ENCODE measurements at places on chromosomes 11 and 22.

DNA sequence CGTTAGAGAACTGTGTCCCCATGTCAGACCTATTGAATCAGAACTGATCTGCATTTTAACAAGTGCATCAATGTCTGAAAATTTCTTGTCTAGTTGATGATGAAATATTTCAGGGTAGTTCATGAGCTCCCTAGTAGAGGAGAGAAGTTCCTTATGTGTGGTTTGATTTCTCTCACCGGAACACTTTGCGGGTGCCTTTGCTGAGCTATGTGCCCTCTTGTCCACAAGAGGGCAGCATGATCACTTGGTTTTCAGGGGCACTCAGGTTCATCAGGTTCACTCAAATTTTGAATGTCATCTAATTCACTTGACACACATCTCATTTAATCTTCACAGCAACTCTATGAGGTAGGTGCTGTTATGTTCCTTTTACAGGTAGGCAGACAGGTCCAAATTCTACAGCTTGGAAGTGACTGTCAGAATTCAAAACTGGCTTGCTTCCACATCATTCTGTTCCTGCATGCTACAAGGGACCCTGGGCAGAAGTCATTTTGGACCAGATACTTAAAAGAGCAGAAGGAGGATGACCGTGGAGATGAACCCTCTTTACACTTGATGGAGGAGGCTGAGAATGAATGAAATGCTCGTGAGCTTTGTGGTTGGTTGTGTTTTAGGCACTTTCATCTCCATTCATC, 55.6 kb downstream of the P4HA3 start:
- DNase-seq = peak; percentile 63

DNA sequence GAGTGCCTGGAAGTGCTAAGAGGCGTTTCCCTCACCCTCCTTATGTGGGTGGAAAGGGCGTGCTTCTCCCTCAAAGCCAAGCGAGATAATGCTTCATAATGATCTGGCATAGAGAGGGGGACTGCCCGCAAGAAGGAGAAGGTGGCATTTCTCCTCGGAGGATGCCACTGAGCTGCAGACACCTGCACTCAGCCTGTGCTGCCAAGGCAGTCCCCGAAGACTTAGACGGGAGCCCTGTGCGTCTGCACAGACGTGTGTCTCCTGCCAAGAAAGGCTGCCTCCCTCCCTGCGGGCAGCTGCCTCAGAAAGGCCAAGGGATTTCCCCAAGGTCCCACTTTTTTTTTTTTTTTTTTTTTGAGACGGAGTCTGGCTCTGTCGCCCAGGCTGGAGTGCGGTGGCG, 48.1 kb upstream of the SPATA19 start:
- no peak for DNase-seq

DNA sequence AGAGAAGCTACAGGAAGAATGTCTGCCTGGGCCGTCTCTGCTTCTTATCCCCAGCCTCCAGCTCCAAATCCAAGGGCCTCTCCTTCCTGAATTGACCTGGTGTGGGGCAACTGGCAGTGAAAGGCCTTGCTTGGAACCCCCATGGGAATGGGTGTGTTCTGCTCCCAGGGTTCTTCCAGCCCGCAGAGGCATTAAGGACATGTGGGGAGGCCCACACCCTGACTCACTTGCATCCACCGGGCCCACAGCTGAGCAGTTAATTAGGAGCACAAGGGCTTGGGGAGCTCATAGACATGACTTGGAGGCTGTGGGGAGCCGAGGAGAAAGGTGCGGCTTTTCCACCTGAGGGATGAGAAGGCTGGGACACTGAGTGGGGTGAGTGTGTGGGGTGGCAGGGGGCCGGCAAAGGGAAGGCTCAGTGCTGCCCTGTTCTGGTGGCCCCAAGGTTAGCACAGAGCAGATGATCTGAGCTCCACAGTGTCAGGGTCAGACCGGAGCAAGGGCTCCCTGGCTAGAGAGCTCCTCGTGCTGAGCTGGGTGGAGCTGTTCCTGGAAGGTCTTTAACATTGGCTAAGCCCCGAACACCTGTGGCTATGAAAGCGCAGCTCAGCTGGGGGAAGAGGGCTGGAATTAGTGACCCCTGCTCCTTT, 64.5 kb upstream of the NECTIN1 start:
- DNase-seq = no peak

DNA sequence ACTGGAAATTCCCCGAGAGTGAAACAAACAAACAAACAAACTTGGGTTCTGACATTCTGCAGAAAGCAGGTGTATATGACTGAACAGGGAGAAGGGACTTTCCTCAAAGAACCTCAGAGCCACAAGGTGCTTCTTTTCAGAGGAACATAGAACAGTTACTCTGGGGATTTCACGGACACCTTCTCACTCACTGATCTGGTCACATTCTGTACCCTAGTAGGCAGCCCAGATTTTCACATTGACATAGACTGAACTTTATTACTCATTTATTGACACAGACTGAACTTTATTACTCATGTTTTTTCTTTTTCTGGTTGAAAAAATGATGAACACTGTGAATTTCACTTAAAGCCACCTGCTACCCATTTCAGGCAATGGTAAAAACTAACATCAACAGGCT, 263.0 kb downstream of the OPCML start:
- no peak for DNase-seq

DNA sequence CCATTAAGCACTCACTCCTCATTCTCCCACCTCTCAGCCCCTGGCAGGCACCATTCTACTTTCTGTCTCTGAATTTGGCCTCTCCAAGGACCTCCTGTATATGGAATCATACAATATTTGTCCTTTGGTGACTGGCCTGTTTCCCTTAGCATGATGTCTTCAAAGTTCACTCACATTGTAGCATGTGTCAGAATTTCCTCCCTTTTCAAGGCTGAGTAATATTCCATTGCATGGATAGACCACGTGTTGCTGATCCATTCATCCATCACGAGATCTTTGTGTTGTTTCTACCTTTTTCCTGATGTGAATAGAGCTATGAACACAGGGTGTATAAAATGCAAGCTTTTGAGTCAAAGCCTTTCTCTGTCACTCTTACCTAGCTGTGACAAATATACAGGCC, 11.6 kb downstream of the FADS2 start:
- DNase-seq = no peak

DNA sequence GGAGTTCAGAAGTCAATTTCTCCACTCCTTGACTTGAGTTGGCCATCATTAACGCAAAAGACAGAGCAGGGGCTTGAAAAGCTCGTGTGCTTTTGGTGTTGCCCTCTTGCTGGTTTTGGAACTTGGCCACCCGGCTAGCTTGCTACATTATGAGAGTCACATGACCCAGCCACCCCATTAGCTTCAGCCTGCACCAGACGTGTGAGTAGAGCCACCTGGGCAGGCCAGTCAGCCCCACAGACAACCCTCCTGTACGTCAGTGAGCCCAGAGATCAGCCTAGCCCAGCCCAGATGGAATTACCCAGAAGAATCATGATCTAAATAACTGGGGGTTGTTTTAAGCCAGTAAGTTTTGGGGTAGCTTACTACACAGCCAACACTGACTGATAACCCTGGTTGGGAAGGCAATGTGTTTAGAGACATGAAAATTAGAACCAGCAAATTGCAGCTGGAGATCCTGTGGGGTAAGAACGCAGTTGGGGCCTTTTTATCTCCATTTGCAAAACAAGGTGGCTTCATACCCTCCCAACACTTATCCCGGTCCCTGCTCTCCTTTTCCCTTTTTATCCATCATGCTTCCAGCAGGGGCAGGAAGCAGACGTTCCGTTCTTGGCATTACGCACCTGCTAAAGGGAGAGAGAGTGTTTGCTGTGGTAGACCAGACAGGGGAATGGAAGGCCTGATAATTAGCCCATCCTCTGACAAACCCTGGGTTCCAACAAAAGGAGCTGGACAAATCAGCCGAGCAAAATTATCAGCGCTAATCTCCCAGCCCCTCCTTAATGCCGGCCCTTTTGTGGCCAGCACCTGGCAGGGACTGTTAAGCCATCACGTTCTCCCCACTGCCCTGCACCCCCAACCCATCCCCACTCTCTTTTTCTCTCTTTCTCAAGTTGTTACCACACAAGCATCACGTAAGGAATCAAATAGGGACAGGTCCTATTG, 548.7 kb upstream of the CADM1 start:
- no peak for DNase-seq

DNA sequence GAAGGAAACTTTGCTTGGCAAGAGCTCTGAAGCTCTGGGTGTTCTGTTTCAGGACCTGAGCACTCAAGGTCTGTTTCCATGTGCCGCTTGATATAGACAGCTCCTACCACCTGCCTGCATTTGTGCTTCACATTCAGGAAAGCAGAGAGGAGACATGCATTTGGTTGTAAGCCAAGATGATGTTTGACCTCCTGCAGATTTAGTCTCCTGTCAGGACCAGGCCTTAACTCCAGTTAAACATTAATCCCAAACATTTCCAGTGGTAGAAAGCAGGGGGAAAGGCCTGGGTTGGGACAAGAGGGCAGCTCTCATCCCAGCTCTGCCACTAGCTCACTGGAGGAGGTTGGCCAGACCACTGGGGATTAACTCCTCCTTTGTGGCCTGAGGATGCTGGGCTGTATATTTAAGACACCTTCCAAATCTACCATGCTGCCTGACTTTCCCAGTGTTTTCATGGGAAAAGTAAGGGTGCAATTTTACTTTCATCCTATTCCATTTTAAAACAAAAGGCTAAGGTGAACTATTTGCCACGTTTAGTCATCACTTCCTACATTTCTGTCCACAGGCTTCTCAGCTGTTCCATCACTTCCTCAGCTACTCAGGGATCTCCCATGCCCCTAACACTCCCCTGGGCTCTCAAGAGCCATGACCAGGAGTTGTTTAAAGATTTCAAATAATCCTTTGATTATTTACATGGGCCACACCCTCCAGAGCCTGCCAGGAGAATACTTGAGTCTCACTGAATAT, 80.9 kb downstream of the INSC start:
- DNase-seq = no peak

DNA sequence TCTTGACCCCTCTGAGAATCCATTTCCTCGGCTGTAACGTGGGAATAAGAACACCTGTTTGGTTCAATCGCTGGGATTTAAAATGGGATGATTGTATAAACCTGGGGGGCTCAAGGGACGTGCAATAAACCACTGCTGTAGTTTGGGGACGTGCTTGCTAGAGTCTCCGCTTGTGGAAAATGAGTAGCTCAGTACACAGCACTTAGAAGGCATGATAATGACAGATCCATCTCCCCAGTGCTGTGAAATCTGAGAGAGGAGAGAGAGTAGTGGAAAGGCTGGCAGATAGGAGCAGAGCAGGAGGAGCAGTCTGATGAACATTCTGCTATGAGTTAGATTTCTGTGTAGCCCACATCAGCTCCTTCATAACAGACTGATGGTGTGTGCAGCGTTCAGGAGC, 256.5 kb downstream of the MN1 start:
- DNase-seq = no peak

DNA sequence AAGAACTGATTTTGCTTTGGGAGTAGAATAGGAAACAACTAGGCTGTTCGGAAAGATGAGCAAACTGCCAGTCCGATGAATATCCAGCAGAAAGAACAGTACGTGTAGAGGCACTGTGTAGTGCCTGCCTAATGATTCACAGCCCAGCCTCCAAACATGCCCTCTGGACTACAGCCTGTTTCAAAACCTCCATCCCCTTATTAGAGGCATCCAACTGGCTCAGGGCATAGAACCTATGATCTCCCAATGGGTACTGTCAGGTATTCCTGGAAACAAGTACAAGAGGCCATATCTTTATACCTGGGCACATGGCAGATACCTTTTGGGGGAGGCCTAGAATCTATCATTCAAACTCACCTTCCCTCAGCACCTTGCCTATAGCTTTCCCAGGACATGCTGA, 4.9 kb downstream of the RRP8 start:
- DNase-seq = no peak

GRCh38 chr11:60504219-60504905, 10.8 kb upstream of the MS4A13 start:
- no peak for DNase-seq

DNA sequence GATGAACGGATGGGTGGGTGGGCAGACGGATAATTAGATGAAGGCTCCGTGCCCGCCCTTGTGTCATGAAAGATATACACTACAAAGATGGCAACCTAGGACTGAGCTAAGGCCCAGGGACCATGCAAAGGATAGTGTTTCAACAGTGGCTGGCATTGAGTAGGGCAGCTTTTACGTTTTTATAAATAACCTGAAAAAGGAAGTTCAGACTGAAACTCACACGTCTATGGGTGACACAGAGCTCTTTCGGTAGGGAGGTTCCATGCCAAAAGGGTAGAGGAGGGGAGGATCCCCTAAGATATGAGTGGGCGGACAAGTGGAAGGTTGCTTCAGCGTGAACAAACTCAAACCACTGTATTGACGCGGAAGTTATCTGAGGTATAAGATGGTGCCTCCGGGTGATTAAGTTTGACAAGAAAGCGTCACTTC, 90.5 kb downstream of the UBASH3B start:
- peak; percentile 90 for DNase-seq

GRCh38 chr11:32893093-32893342, 407 bp downstream of the QSER1 start:
- no peak for DNase-seq

DNA sequence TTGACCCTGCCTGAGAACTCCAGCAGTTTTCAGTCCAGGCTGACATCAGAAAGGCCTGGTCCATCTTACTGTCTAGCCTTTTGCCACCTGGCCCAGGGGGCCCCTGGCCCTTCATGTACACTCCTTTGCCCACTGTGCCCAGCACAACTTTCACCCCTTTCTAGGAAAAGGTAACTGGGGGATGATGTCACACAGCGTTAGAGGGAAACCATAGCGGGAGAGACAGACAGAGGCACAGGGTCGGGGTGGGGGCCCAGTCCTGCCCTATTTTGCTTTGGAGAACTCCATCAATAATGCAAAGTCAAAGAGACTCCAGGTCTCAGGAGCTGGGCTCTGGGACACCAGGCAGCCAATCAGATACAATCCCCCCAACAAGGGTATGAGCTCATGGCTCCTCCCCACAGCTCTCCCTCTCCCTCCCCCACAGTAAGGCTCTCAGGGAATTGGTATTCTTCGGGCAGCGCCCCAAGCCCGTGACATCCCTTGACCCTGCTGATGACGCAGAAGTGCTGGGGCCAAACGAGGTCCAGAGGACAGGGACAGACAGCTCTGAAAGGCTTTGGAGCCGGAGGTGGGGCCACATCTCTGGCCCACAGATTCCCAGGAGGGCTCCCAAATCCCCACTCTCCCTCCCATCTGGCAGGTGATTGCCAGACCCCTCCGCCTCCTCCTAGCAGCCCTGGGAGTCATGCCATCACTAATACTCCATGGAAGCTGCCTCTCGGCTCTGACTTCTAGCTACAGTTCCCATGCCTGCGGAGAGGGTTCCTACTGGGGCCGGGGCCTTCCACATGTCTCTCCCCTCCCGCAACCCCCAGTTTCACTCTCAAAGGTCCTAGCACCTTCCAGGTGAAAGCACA, 5.9 kb downstream of the USP2 start:
- no peak for DNase-seq

GRCh38 chr11:122002926-122003325, 113.1 kb downstream of the BLID start:
- no peak for DNase-seq

- no peak for DNase-seq
Measured at GRCh38 chr22:19070397-19071169, 51.6 kb downstream of the DGCR2 start.
